ENCODE measurements at places on chromosomes 3 and 15.

GRCh38 chr3:159616234-159616825, 372.3 kb upstream of the IL12A start:
- no peak for DNase-seq

DNA sequence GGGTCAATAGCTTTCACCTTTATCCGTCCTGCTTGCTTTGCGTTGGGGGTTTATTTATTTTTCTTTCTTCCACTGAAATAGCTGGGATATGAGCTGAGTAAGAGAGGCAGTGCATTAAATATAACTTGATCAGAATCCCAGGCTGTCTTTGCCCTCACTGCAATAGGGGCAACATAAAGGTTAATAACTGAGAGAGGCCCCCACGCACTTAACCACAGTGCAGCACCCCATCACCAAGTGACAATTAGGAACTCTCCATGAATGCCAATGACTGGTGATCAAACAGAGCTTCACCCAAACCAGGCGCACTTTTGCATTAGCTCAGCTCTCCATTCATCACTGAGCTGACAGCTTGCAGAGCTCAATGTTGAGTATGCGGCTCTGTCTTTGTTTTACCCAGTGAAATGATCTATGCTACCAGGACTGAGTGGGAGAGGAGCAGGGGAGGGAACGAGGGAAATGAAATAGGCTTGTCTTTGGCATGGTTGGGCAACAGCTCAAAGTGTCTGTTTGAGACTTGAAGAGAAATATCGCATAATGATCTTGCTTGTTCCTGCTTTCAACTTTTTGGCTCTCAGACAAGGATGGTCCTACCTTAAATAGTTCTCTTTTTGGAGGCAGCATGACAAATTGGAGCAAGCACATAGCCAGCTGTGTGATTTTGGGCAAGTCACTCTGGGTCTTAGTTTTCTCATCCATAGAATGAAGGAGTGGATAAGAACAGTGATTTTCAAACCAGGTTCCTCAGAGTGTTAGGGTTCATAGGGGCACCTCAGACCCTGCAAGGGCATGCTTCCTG, 14.5 kb upstream of the GLCE start:
- no peak for DNase-seq

DNA sequence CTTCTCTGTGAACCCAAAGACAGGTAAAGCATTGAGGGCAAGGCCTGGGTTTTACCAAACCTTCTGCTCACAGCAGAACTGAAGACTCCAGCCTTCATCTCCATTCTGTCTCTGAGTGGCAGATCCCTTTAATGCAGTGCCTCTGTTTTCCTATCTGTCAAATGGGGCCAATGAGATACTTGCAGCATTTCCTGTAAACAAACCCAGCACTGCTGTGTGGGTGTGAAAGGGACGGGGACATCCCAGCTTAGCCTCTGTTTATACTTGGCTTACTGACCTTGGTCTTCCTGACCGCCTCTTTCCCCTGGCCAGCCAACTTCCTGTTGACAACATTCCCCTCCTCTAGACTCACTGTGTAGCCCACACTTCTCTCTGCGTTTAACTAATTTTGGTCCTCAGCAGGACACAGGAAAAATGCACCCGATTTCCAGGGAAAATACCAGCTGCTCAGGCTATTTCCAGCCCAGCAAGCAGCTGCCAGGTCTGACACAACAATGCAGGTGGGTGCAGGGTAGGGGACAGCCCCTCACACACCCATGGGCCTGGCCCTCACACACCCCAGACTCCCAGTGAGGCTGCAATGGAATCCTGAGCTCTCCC, 105.9 kb upstream of the HERC1 start:
- DNase-seq: no peak

- no peak for DNase-seq
Observed at GRCh38 chr3:66561367-66561766, 60.5 kb upstream of the LRIG1 start.

GRCh38 chr15:31268108-31268501, 58.5 kb upstream of the KLF13 start:
- peak; percentile 48 for DNase-seq

GRCh38 chr15:57152666-57153539, 223.4 kb upstream of the CGNL1 start:
- DNase-seq: no peak

DNA sequence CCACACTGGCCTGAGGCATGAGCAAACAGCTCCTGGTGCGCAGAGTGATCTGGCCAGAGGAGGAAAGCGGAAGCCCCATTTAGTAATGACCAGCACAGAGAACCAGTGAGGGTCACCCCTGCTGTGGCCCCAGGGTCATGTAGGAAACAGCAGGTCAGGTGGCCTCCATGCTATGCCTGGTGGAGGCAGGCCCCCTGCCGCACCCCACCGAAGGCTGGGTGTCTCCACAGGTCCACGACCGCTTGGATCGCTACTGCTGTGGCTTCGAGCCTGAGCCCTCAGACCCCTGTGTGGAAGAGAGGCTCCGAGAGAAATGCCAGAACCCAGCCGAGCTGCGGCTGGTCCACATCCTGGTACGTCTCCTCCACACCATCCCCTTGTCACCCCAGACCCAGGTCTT, 52.6 kb downstream of the POMGNT2 start:
- DNase-seq: no peak

All from activated CD8-positive, alpha-beta memory T cell treated with anti-CD3 and anti-CD28 coated beads, Interleukin-2, amount 50 U/mL, for 48 hours (primary cell).